Activated T-cell treated with anti-CD3 and anti-CD28 coated beads for 48 hours (primary cell): ENCODE measurements at places on chromosomes 13 and 19.

DNA sequence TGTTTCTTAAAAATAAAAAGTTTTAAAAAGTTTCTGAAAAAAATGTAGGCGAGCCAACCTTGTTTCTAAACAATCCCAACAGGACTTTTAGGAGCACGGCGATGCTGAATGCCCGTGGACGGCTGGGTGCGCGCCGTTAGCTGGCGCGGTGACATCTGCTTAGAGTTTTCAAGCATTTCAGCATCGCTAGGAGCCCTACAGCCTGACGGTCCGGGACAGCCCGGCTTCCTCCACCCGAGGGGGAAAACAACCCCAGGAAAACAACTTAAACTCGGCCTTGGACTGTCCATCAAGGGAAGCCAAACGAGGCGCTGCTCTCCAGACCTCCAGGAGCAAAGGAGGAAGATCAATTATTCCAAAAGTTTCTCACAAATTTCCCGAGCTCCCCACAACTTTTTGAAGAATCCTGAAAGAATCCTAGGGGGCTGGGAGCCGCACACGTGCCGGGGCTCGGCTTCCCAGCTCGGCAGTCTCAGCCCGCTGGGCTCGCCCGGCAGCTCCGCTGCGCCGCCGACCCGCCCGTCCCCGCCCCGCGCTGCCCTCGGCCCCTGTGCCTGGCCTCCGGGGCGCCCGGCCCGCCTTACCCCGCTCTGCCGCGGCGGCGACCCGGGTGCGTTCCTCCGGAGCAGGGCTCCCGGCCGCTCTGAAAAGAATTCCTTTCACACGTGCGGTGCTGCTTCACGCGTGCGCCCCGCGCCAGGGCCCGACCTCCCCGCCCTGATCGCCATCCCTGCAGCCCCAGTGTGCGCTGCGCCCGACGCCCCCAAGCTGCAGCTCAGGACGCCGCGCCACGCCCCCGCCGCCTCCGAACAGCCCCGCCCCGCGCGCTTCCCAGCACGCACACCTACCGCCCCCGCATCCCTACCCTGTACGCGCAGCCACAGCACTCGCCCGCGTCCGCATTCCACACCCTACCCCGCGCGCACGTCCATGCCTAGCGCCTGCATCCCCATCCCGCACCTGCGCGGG is at the start of gene GJA3:
TSS of gene GJA3 (minus strand) at position 747 of the 969 bp plus-strand sequence. CDS start 17,764 bp downstream, outside the sequence.
- DNase-seq, result peak; percentile 57

- no peak for DNase-seq
Measured at GRCh38 chr13:112842343-112842856, 126.6 kb upstream of the MCF2L start.

GRCh38 chr19:5814852-5815246 is 10.0 kb downstream of the NRTN start:
- no peak for DNase-seq

- peak; percentile 57 for DNase-seq
Measured at GRCh38 chr13:51584731-51585672, 740 bp downstream of the WDFY2 start.

DNA sequence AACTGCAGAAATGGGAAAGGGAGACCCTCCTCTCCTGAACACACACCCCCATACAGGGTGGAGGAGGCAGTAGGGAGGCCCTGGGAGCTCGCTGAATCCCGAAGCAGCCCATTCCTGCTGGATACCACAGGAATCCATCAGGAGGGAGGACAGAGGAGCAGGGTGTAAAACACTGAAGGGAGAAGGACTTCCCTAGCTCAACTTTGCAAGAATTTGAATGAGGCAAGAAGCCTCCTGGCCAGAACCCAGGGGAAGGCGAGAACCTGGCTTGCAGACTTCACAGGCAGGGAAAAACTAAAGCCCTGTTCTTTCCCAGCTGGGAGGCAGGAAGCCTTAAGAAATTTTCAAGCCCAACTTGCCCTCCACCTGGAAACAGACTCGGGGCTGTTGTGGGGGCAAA is 43.5 kb downstream of the ZNF91 start:
- DNase-seq, result no peak

- DNase-seq, result no peak
Measured at GRCh38 chr13:39820606-39821005, 165.1 kb downstream of the COG6 start.

GRCh38 chr13:35489050-35489449 is 12.6 kb upstream of the MAB21L1 start:
- no peak for DNase-seq

- no peak for DNase-seq
Measured at GRCh38 chr19:42271861-42272534, 2.9 kb downstream of the CIC start.

DNA sequence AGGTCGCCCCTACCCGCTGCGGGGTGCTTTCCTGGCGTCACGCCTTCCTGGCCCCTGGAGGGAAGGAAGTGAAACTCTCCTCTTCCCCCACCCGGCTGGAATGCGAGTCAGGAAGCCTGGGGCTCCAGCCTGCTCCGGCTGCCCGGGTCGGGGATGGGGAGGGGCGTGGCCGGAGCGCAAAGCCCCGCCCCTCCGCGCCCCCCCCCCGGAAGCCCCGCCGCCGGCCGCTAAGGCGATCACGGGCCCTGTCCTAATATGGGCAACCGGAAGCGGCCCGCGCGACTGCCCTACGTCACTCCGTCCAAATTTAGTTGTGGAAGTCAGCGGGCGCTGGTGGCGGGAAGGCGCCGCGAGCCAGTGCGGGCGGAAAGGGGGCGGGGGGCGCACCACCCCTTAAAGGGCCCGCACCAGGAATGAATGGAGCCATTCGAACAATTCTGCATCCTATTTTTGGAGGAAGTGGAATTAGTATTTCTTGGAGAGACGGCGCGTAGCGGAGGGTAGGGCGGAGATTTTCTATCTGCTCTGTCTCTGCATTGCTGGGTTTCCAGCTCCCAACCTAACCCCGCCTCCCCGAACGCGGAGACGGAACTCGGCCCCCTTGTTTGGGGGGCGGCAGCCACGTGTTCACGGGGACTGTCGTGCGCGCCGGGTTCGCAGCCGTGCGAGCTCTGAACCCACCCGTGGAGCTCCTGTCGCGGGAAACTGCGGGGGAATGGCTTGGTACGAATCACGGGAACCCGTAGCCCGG is 1.6 kb downstream of the IER2 start:
- peak; percentile 94 for DNase-seq

GRCh38 chr13:37366044-37366770 is 232.4 kb downstream of the POSTN start:
- no peak for DNase-seq

GRCh38 chr19:54297759-54298305 is 15.1 kb downstream of the LILRA5 start:
- no peak for DNase-seq

DNA sequence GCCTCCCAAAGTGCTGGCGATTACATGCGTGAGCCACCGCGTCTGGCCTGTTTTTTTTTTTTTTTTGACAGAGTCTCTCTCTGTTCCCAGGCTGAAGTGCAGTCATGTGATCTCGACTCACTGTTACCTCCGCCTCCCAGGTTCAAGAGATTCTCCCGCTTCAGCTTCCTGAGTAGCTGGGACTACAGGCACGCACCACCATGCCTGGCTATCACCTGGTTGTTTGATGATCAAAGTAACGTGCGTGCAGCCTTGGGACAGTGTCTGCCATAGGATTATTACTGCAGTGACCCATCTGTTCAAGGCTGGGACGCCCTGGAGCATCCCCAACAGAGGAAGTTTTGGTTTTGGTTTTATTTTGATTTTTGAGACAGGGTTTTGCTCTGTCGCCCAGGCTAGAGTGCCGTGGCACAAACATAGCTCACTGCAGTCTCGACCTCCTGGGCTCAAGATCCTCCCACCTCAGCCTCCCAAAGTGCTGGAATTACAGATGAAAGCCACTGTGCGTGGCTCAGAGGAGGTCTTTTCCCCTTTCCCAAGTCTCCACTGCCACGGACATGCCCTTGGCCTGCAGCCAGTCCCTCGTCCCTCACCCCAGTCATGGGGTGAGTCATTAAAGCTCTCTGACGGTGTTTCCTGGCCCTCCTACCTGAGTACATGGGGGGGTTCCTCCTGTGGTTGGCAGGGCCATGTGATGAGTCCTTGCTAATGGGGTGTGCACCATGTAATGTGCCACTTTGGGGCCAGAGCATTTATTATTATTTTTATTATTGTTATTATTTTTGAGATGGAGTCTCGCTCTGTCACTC is 65.6 kb downstream of the IER2 start:
- no peak for DNase-seq

- no peak for DNase-seq
Measured at GRCh38 chr13:59459972-59460371, 703.8 kb downstream of the DIAPH3 start.

DNA sequence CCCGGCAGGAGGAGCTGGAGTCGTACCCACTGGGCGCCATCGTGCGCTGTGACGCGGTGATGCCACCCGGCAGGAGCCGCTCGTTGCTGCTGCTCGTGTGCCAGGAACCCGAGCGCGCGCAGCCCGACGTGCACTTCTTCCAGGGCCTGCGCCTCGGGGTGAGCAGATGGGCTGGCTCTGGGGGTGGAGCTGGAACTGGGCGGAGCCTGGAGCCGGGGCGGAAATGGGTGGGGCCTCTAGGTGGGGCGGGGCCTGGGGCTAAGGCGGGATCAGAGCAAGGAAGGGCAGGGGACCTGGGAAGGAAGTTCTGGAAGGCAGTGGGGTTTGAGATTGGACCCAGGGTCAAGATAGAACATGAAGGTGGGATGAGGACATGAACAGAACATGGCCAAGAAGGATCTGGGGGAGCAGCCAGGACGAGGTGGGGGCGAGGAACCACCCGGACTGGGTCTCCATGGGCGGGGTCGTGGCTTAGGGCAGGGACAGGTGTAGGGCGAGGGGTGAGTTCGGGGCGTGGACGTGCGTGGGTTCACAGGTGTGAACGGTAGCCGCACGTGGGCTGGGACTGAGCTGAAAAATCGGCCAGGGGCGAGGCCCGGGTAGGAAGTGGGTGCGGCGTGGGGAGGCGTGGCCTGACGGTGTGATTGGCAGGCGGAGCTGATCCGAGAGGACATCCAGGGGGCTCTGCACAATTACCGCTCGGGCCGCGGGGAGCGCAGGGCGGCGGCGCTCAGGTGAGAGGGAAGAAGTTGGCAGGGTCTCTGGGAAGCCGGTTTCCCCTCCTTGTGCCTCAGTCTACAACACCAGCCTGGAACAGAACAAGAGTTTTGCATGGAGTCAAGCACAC is 4.7 kb downstream of the EPS8L1 start:
- peak; percentile 76 for DNase-seq

- no peak for DNase-seq
Measured at GRCh38 chr19:9348253-9348652, 14.6 kb upstream of the ZNF177 start.

DNA sequence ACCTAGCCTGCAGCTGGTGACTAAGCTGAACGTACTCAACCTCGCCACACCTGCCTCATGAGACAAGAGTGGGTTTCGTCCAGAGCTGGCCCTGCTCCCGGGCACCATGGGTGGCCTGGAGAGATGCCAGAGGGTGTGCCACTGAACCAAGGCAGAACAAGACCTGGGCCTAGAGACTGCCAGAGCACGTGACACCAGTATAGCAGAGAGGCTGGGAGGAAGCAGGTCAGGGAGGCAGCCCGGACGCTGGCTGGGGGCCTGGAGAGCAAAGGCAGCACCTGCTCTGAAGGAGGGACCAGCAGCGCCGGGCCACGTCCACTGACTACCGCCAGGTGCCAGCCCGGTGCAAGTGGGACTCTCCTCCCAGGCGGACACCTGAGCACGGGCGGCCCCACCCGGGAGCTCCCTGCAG is 7.3 kb upstream of the C13orf46 start:
- DNase-seq, result no peak

GRCh38 chr13:51252954-51253532 is 30.8 kb downstream of the FAM124A start:
- DNase-seq, result no peak

GRCh38 chr13:50129706-50130122 is 114.5 kb downstream of the KCNRG start:
- no peak for DNase-seq

- no peak for DNase-seq
Measured at GRCh38 chr13:45786293-45786920, 65.1 kb downstream of the SIAH3 start.

GRCh38 chr19:38538793-38539528 is 78.8 kb downstream of the MAP4K1 start:
- DNase-seq, result no peak

GRCh38 chr13:24694907-24695306 is 14.7 kb downstream of the ATP12A start:
- no peak for DNase-seq

DNA sequence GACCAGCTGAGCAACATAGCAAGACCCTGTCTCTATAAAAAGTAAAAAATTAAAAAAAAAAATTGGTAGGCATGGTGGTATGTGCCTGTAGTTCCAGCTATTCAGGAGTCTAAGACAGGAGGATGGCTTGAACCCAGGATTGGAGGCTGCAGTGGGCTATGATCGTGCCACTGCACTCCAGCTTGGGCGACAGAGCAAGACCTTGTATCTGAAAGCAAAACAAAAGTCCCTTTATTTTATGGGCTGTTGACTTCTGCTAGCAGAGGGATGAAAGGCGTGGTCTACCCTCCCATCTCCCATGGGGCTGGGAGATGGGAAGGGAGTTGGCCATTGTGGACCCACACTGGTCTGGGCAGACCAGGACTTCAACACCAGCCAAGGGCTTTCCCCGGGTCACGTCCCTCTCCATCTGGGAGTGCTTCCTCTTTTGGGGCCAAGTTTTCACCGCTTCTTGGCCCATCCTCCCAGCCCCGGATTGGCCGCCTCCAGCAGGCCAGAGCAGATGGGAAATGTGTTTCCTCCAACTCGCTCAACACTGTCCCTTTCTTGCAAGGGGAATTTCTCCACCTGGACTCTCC is 2.2 kb upstream of the TNFSF9 start:
- no peak for DNase-seq

- DNase-seq, result peak; percentile 10
Measured at GRCh38 chr13:106533943-106534638, 1.4 kb downstream of the EFNB2 start.

- DNase-seq, result no peak
Measured at GRCh38 chr13:70297189-70297616, 189.0 kb upstream of the KLHL1 start.

DNA sequence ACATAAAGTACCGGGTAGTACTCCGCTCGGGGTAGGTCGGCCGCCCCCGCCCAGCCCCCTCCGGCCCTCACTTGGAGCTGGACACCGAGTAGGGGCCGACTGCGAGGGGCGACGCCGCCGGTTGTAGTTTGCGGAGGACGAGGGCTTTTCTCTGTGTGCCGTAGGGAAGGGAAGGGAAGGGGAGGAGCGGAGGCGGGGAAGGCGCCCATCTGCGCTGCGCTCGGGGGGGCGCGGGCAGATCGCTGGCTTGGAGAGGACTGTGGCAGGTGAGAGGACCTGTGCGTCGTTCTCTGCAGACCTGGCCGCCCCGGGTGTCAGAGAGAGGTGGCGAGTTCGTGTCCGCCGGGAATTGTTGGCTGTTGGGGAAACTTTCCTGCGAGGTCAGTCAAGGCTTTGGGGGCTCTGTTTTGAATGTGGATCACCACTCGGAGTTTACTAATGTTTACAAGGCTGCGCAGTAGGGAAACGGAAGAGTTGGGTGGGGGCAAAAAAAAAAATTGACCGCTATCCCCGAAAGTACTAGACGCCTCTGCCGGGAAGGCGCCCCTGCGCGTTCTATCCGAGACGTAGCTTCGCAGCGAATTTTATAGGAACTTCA is 1.4 kb downstream of the ING1 start:
- DNase-seq, result peak; percentile 33

GRCh38 chr13:113971471-113972231 is 2.2 kb downstream of the C13orf46 start:
- no peak for DNase-seq

- DNase-seq, result no peak
Measured at GRCh38 chr13:112669881-112670499, 19.8 kb upstream of the ATP11A start.
